Upper lobe of right lung (tissue), 1 donor: ENCODE measurements at places on chromosomes 11 and 22. TPM values are rescaled to one million over a fixed set of nuclear protein-coding genes. Genes with fewer than 3 reads are reported as not detected.

GRCh38 chr22:31764785-31765184 is 11.0 kb downstream of the DEPDC5 start:
- peaks cover 94% of the 10 kb centered on the region for H3K36me3 ChIP-seq
- no peaks in the 10 kb centered on the region for H3K4me1 ChIP-seq
- no peak for DNase-seq
- H3K27me3 ChIP-seq = no peaks in the 10 kb centered on the region
- H3K27ac ChIP-seq = no peak overlapping the region
- no peak overlapping the region for H3K4me3 ChIP-seq

GRCh38 chr11:77267962-77268361 is 33.5 kb downstream of the GDPD4 start:
- no peaks in the 10 kb centered on the region for H3K36me3 ChIP-seq
- no peaks in the 10 kb centered on the region for H3K4me1 ChIP-seq
- H3K27me3 ChIP-seq = no peaks in the 10 kb centered on the region
- H3K4me3 ChIP-seq = no peak overlapping the region

GRCh38 chr22:20238536-20238900 is 29.6 kb downstream of the RTN4R start:
- no peak overlapping the region for H3K4me3 ChIP-seq
- peak overlapping the region; percentile 66 for H3K27ac ChIP-seq
- no peaks in the 10 kb centered on the region for H3K36me3 ChIP-seq
- peak; percentile 84 for DNase-seq
- H3K27me3 ChIP-seq = no peaks in the 10 kb centered on the region

The MGAT3 gene
- 34.8 TPM for total RNA-seq

The CRACR2B gene
- total RNA-seq = 34.3 TPM
